Cortex of kidney (tissue), 1 donor: ENCODE measurements at places on chromosomes 2 and 18.

- no peak for DNase-seq
These were observed 192.6 kb upstream of the TWIST2 start for GRCh38 chr2:238655198-238655860.

DNA sequence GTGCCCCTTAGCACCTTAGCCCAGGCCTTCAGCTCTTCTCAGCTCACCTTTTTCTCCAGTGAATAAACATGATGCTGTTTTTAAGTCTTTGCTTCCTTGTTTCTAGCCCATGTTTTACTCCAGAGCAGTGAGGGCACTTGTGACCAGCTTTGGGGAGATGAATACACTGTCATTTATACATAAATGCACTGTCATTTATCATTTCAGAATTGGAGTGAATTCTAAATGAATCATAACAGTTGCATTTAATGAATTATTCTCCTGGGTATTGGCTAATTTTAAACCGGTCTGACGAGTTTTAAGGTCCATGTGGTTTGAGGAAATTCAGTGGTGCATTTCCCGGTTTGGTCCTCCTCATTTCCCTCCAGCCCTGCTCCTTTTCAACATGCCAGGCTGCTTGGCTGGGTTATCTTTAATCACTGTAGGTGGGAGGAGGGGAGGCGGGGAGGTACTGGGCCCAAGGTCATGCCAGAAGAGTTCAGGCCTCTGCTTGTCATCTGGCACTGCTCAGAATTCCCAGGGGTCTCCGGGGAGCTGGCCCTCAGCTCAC lies 23.9 kb downstream of the PRKCE start:
- DNase-seq = no peak

- DNase-seq = no peak
These were observed 139.9 kb upstream of the PIEZO2 start for GRCh38 chr18:11289248-11289647.

- no peak for DNase-seq
These were observed 119.1 kb upstream of the STPG4 start for GRCh38 chr2:47274054-47274782.

DNA sequence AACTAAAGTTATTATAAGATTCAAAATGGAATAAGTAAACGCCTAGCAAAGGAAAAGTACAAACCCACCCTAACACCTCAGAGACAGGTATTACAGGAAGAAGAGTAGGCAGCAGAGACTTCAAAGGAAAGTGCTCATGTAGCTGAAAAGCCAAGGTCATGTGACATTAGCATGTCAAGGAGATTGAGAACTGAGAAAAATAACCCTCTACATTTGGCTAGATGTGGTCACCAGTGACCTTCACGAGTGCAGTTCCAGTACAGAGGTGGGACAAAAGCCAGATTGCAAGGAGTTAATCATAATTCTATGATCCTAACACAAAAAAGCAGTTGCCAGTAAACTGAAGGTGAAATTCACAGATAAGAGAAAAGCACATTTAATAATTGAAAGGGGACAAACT lies 252.7 kb downstream of the ZEB2 start:
- DNase-seq = no peak

- no peak for DNase-seq
These were observed 274.7 kb upstream of the SIX2 start for GRCh38 chr2:45283764-45284620.

GRCh38 chr18:22398464-22398863 lies 19.3 kb downstream of the CTAGE1 start:
- DNase-seq = no peak
